IMR-90 (cell line): ENCODE measurements at places on chromosomes 12 and 14. TPM values are rescaled to one million over a fixed set of nuclear protein-coding genes. Genes with fewer than 3 reads are reported as not detected.

The LRIG3 gene
- 23.6 and 26.4 TPM in 2 replicates for polyA plus RNA-seq

The CLEC4A gene
- polyA plus RNA-seq: 0.29 and 0.44 TPM in 2 replicates

The HOTAIR gene
- polyA plus RNA-seq: not detected in 2 replicates

The TMPO gene
- polyA plus RNA-seq: 27.5 and 30.0 TPM in 2 replicates

The SLC25A3 gene
- polyA plus RNA-seq: 601 and 657 TPM in 2 replicates

The ASPG gene
- polyA plus RNA-seq: not detected in 2 replicates

The GYS2 gene
- not detected in 2 replicates for polyA plus RNA-seq

The BCL2L14 gene
- not detected in 2 replicates for polyA plus RNA-seq

The SLC38A1 gene
- 20.9 and 22.8 TPM in 2 replicates for polyA plus RNA-seq

The MFAP5 gene
- polyA plus RNA-seq: 1.5 and 1.9 TPM in 2 replicates

The KRT78 gene
- polyA plus RNA-seq: not detected in 2 replicates

The AHSA1 gene
- polyA plus RNA-seq: 190 and 252 TPM in 2 replicates

The ALX1 gene
- polyA plus RNA-seq: not detected in 2 replicates

The KIF5A gene
- 0.09 and 0.15 TPM in 2 replicates for polyA plus RNA-seq

The KLRG1 gene
- polyA plus RNA-seq: 0.36 and 0.47 TPM in 2 replicates

The CLBA1 gene
- polyA plus RNA-seq: 5.2 and 6.2 TPM in 2 replicates

The PMCH gene
- not detected in 2 replicates for polyA plus RNA-seq

The KMT2D gene
- 24.8 and 25.2 TPM in 2 replicates for polyA plus RNA-seq

The GLIPR1 gene
- 268 and 322 TPM in 2 replicates for polyA plus RNA-seq

The DPPA3 gene
- not detected in 2 replicates for polyA plus RNA-seq

The NXPH4 gene
- 3.3 and 3.8 TPM in 2 replicates for polyA plus RNA-seq

The ATL1 gene
- polyA plus RNA-seq: 5.3 and 6.0 TPM in 2 replicates

The LBHD2 gene
- polyA plus RNA-seq: not detected in 2 replicates

The TPPP2 gene
- not detected in 2 replicates for polyA plus RNA-seq

The MYH6 gene
- polyA plus RNA-seq: not detected in 2 replicates

The TAMALIN gene
- polyA plus RNA-seq: 5.3 and 5.9 TPM in 2 replicates

The PCNX1 gene
- polyA plus RNA-seq: 15.0 and 15.1 TPM in 2 replicates

The ACADS gene
- polyA plus RNA-seq: 5.5 and 6.5 TPM in 2 replicates

The ARHGAP9 gene
- 0.65 and 0.79 TPM in 2 replicates for polyA plus RNA-seq

The TNFRSF1A gene
- 136 and 138 TPM in 2 replicates for polyA plus RNA-seq

The C14orf180 gene
- polyA plus RNA-seq: not detected in 2 replicates

The CNTN1 gene
- polyA plus RNA-seq: 0.10 and 0.14 TPM in 2 replicates

The HCAR2 gene
- not detected in 2 replicates for polyA plus RNA-seq

The CABP1 gene
- 0.20 and 1.1 TPM in 2 replicates for polyA plus RNA-seq

The CD69 gene
- polyA plus RNA-seq: not detected in 2 replicates

The GPR84 gene
- not detected in 2 replicates for polyA plus RNA-seq

The LGALS3 gene
- 171 and 200 TPM in 2 replicates for polyA plus RNA-seq

The BATF gene
- polyA plus RNA-seq: not detected in 2 replicates

The SYNDIG1L gene
- polyA plus RNA-seq: not detected in 2 replicates

The ACOT6 gene
- polyA plus RNA-seq: not detected in 2 replicates

The PLCZ1 gene
- not detected in 2 replicates for polyA plus RNA-seq

The ATN1 gene
- 58.7 and 59.8 TPM in 2 replicates for polyA plus RNA-seq

The ST8SIA1 gene
- not detected in 2 replicates for polyA plus RNA-seq

The PCED1B gene
- 2.0 and 2.6 TPM in 2 replicates for polyA plus RNA-seq

The TXNDC16 gene
- polyA plus RNA-seq: 1.1 and 1.4 TPM in 2 replicates

The METTL1 gene
- 27.5 and 31.4 TPM in 2 replicates for polyA plus RNA-seq

The CHST11 gene
- polyA plus RNA-seq: 2.7 and 4.3 TPM in 2 replicates

The DDHD1 gene
- 3.7 and 4.5 TPM in 2 replicates for polyA plus RNA-seq

The TAS2R13 gene
- polyA plus RNA-seq: 0.03 TPM in 1 of 2 replicates, not detected in the other

The AQP6 gene
- not detected in 2 replicates for polyA plus RNA-seq

The ITGB7 gene
- polyA plus RNA-seq: 0.44 and 0.60 TPM in 2 replicates

The SLC41A2 gene
- 1.2 and 1.5 TPM in 2 replicates for polyA plus RNA-seq

The SLC6A15 gene
- 0.22 and 0.32 TPM in 2 replicates for polyA plus RNA-seq

The LUM gene
- 49.1 and 70.5 TPM in 2 replicates for polyA plus RNA-seq

The OTX2 gene
- polyA plus RNA-seq: not detected in 2 replicates

The HOXC4 gene
- polyA plus RNA-seq: 0.23 and 0.26 TPM in 2 replicates

The RNU7-1 gene
- polyA plus RNA-seq: not detected in 2 replicates

The COCH gene
- 0.10 and 0.17 TPM in 2 replicates for polyA plus RNA-seq
